Mammary epithelial cell (primary cell): ENCODE measurements at places on chromosomes 4 and X. TPM values are rescaled to one million over a fixed set of nuclear protein-coding genes. Genes with fewer than 3 reads are reported as not detected.
A peak's percentile ranks its signal among the peaks of the same experiment; 100 is the strongest.

The SMIM10L2A gene
- 27.5 TPM for total RNA-seq

The MAGEB10 gene
- not detected in 2 replicates for total RNA-seq

DNA sequence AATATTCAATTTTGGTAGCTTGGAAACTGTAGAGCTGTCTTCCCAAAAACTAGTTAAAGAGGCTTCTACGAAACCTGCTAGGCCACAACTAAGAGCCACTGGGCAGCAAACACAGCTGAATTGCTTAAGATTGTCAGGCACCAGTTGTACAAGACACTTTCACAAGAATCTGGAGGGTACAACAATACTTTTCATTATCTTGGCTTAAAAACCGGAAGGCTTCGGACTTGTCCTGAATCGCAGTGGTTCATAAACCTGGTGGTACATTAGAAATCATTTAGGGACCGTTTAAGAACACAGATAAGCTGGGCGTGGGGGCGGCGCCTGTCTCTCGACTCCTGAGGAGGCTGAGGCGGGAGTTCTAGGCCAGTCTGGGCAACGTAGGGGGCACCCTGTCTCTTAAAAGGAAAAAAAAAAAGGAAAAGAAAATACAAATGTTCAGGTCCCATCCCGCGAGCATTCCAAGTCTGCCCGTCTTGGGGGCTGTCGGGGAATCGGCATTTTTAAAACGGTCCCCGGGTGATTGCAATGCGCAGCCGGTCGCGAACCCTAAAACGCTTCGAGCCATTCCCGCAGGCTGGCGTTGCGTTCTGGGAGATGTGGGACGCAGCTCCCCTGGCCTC lies 763 bp downstream of the PYURF start:
- peak; percentile 52 for DNase-seq

DNA sequence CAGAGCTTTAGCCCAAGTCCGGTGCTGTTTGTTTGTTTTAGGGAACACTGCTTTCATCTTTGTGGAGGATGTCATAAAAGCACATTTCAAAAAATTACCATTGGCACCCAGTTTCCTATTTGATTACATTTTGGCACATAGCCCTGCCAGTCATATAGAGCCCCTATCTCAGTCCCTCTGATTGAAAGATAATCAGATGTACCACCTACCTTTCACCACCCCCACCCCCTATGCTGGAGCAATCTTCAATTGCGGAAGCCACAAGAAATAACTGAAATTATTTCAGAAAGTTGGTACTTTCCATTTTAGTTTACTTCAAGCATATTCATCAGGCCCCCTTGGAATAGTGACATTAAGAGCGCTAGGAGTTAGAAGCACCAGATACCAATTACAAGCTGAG lies 136.7 kb upstream of the RPL34 start:
- DNase-seq: no peak

- no peak for DNase-seq
Observed at GRCh38 chrX:110245011-110245410, 72.9 kb downstream of the AMMECR1 start.

The PKD2 gene
- total RNA-seq: 49.5 TPM

The PGAM4 gene
- not detected for total RNA-seq

DNA sequence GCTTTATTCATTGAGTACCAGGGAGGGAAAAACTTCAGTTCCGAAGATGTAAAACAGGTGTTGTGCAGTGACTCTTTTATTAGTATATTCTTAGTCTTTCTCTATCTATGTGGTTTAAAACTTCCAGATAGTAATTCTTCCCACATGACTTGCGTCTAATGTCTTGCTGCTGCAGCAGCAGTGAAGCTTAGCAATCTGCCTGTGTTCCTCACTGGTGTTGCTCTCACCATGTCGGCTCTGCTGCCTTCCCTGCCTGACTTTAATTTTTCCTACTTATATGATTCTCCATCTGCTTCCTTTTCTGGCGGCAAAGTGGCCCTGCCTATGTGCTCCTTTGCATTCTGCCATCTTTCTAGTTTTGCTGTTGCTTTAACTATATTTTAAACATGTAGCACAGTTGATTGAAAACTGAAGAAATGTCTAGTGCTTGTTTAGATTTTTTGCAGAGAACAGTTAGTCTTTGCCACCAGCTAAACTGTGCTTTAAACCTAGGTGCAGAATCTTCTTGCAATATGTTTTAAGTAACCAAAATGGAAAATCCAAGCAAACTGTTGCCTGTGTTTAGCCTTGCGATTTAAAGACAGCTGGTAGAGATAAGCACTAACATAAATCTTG lies 1934.2 kb upstream of the IGFBP7 start:
- DNase-seq: no peak

GRCh38 chr4:65096630-65097029 lies 573.7 kb downstream of the EPHA5 start:
- no peak for DNase-seq

The CXorf65 gene
- not detected for total RNA-seq

GRCh38 chr4:24024605-24025004 lies 134.8 kb upstream of the PPARGC1A start:
- DNase-seq: no peak
